ENCODE measurements at places on chromosomes 3 and 15. TPM values are rescaled to one million over a fixed set of nuclear protein-coding genes. Genes with fewer than 3 reads are reported as not detected.

Gene PHC3
- total RNA-seq: 18.0 TPM

Gene CLDN16
- total RNA-seq: not detected

Gene SPATA12
- 0.52 TPM for total RNA-seq

Gene IRAK2
- total RNA-seq: 61.1 TPM

Gene GOLGA6D
- total RNA-seq: not detected

Gene DUOXA2
- not detected for total RNA-seq

Gene PRR20G
- not detected for total RNA-seq

Gene MINAR1
- 0.77 TPM for total RNA-seq

Gene C15orf40
- 21.1 TPM for total RNA-seq

Gene TMCO5A
- total RNA-seq: not detected

Gene CYP11A1
- not detected for total RNA-seq

Gene MESP2
- total RNA-seq: not detected

Gene ALDH1L1
- 0.09 TPM for total RNA-seq

Gene FSD2
- not detected for total RNA-seq

Gene PIGZ
- total RNA-seq: 2.7 TPM

Gene GPR62
- under 0.01 TPM for total RNA-seq

Gene CLDN18
- total RNA-seq: not detected

Gene MEX3B
- total RNA-seq: 2.8 TPM

Gene GTPBP8
- 21.3 TPM for total RNA-seq

Gene FBN1
- 129 TPM for total RNA-seq

Gene THRB
- under 0.01 TPM for total RNA-seq

Gene SPINK8
- total RNA-seq: not detected

Gene NTRK3
- not detected for total RNA-seq

Gene CDHR4
- total RNA-seq: not detected

Gene EXD1
- not detected for total RNA-seq

Gene DISP2
- total RNA-seq: under 0.01 TPM

Gene SLC15A2
- under 0.01 TPM for total RNA-seq

Gene TTLL13
- not detected for total RNA-seq

Gene RTF1
- 18.4 TPM for total RNA-seq

Gene GXYLT2
- 0.09 TPM for total RNA-seq
